ENCODE measurements at places on chromosomes 5 and 9.
A peak's percentile ranks its signal among the peaks of the same experiment; 100 is the strongest.

GRCh38 chr9:127393645-127394044 lies 3.3 kb upstream of the SLC2A8 start:
- DNase-seq = no peak

- DNase-seq = no peak
These were observed 12.9 kb downstream of the NIM1K start for GRCh38 chr5:43204958-43205357.

- DNase-seq = no peak
These were observed 202.7 kb upstream of the NR3C1 start for GRCh38 chr5:143606043-143606752.

DNA sequence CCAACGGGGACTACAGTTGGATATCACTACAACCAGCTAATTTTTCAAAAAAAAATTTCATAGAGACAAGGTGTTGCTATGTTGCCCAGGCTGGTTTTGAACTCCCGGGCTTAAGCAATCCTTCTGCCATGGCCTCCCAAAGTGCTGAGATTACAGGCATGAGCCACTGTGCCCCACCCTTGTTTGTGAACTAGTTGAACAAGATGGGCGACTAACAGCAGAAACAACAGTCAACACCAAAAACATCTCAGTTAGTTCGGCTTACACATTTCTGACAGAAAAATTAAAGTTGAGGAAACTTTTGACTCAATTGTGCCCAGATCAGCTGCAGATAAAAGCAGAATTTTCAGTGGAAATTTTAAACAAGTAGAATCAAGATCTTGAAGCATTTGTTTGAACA lies 470.1 kb downstream of the TLE4 start:
- DNase-seq = no peak

GRCh38 chr9:84731696-84732095 lies 62.2 kb downstream of the NTRK2 start:
- no peak for DNase-seq

- no peak for DNase-seq
These were observed 628.8 kb downstream of the NR2F1-AS1 start for GRCh38 chr5:92952243-92952642.

DNA sequence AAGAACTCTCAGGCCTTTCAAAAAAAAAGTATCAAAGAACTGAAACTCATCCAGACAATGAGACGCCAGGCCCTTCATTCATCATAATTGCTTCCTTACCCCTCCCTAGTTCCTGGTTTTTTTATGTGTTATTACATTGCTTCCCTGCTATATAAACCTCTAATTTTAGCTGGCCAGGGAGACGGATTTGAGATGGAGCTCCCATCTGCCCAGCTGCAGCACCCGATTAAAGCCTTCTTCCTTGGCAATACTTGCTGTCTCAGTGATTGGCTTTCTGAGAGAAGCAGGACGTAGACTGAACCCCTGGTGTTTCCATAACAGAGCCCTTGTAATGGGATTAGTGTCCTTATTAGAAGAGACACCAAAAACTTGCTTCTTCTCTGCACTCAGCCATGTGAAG lies 62.4 kb downstream of the BARX1 start:
- no peak for DNase-seq

DNA sequence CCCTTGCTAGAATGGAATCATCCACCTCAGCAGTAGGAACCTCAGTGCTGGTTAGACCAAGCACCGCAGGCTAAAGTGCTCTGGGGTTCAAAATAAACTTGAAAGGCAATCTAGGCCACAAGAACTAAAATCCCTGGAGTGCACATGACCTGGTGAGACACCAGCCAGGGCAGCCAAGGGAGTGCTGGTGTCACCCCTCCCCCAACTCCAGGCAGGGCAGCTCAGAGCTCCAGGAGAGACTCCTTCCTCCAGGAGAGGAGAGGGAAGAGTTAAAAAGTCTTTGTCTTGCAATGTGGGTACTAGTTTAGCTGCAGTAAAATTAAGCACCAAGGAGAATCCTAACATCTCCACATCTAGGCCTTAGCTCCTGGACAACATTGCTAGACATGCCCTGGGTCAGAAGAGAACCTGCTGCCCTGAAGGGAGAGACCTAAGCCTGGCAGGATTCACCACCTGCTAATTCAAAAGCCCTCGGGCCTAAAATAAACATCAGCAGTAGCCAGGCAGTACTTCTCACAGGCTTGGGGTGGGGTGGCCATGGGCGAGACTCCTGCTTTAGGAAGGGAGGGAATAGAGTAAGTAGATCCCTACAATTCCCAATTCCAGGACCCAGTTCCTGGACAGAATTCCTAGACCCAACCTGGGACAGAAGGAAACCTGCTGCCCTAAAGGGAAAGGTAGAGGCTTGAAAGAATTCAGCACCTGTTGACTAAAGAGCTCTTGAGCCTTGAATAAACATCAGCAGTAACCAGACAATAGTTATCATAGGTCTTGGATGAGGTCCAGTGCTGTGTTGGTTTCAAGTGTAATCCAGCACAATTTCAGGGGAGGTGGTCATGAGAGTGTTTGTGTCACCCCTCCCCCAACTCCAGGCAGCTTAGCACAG lies 25.8 kb downstream of the UGT3A2 start:
- no peak for DNase-seq

DNA sequence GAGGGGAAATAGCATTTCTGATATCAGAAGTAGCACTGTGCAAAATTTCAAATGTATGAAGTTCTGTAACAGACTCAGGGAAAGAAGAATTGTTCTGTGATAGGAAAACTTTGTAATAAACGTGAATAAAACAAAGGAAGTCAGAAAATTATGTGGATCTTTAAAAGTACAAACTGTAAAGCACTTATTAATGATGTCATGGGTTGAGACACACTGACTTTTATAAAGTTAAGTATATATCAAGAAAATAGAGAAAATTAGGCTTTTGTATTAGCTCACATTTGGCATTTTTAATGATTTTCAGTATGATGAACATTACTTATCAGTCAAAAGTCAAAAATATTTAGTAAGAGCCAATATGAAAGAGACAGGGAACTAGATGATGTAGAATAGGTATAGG lies 1081.7 kb upstream of the EDIL3 start:
- DNase-seq = no peak

- DNase-seq = no peak
These were observed 89.3 kb upstream of the TNC start for GRCh38 chr9:115207003-115207836.

- no peak for DNase-seq
These were observed 439.5 kb upstream of the CD180 start for GRCh38 chr5:67636091-67636490.

GRCh38 chr9:38467404-38467803 lies 43.1 kb upstream of the IGFBPL1 start:
- no peak for DNase-seq

DNA sequence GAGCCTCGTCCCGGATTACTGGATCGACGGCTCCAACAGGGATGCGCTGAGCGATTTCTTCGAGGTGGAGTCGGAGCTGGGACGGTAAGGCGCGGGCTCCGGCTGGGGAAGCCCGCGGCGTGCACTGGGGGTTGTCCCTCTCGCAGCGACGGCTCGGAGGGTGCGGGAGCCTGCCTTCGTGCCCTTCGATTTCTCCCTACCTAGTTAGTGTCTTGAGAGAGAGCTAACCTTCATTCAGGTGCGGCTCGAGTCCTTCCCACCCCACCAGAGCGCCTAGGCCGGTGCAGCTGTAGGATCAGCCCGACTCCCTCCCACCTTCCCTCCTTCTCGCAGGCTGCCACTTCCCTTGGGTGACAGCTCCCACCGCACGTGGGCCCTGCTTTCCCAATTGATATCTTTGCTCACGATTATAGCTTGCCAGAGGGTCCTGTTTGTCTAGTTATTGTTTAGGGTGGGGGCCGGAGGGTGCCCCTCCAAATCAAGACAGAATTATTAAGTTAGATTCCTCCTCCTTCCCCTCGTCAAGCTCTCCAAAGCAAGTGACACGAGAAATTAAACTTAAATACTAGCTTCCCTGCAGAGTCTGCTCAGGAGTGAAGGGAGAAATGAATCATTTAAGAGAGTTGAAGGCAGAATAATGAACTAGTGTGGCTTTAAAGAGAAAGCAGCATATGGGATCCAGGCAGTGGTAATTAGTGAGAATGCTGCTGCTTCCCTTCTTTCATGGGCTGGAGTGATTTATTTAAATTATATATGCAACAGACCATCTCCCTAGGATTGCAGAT lies 569 bp downstream of the CAMK4 start:
- DNase-seq = no peak

DNA sequence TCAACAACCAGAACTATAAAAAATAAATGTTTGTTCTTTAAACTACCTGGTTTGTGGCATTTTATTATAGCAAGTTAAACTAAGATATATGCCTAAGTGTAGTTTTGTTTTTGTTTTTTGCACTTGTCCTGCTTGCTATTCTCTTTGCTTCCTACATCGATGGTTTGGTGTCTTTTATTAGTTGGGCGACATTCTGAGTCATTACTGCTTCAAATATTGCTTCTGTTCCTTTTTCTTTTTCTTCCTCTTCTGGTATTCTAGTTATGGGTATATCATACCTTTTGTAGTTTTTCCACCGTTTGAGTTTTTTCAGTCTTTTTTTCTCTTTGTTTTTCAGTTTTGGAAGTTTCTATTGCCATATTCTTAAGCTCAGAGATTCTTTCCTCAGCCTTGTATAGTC lies 86.9 kb downstream of the MACIR start:
- no peak for DNase-seq

GRCh38 chr5:119274030-119274766 lies 81.6 kb upstream of the TNFAIP8 start:
- DNase-seq = peak; percentile 66

GRCh38 chr5:14062178-14062577 lies 81.0 kb upstream of the TRIO start:
- no peak for DNase-seq

GRCh38 chr9:109269081-109269480 lies 51.8 kb downstream of the EPB41L4B start:
- no peak for DNase-seq

DNA sequence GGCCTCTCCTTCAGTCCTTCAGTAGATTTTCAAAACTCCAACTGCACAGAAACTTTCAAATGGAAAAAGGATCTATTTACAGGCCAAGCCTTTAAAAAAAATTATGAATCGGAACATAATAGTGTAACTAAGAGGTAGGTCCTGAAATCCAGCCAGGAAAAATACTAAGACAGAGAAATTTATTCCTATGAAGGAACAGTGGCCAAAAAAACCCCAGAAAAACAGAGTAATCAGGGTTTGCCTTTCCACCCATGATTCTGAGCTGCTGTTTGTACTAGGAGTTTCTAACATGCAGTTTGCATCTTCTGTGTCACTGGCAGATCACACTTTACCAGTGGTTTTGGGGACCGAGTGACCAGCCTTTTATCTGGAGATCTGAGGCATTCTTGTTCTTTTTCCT lies 93.1 kb upstream of the TMED7 start:
- DNase-seq = no peak

- DNase-seq = no peak
These were observed 30.2 kb upstream of the SLC9A3 start for GRCh38 chr5:554284-554988.

DNA sequence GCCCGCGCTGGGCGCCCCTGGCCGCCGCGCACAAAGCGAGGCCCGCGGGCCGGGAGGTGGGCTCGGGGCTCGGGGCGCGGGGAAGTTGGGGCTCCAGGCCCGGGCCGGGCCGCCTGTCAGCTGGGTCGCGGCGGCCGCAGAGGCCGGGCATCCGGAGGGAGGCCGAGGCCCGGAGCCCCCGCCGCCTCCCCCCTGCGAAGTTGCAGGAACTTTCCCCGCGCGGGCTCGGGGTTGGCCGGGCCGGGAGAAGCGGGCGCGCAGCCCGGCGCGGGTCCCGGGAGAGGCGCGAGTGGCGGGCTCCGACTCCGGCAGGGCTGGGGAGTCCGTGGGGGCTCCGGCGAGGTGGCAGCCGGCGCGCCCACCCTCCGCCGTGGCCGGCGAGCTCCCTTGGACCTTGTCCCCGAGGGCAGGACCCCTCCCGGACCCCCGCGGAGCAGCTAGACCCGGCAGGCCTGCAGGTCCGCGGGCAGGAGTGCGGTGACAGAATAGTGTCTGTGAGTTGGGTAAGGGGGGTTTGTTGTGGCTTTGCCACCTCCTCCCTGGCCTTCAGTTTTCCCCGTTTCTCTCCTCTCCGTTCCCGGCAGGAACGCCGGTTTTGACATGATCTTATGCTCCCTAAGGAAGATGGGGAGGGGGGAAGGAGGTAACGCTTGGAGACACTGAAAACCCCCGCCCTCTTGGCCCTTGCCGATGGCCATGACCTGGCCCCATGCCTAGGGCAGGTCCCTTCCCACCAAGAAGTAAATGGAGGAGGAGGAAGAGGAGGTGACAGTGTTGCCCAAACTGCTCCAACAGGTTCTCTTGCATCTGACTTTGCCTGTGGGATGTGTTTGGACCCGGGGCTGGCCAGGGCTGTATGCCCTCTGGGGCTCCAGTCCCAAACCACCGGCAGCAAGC lies 942 bp downstream of the PHF2 start:
- peak; percentile 82 for DNase-seq

- no peak for DNase-seq
These were observed 924.8 kb upstream of the PTPRD start for GRCh38 chr9:11537566-11537965.

DNA sequence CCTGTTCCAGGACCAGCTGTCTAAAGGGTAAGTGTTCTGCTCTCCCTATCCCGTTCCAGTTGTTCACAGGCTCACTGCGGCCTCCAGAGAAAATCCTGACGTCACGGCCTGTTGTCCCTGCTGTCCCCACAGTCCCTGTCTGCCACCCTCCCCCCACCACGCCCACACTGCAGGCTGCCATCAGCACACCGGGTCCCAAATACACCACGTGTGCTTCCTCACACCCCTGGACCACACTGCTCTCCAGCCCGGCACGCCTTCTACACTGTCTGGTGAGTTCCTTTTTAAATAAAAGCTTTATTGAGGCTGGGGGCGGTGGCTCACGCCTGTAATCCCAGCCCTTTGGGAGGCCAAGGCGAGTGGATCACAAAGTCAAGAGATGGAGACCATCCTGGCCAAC lies 88.3 kb upstream of the RUFY1 start:
- no peak for DNase-seq

DNA sequence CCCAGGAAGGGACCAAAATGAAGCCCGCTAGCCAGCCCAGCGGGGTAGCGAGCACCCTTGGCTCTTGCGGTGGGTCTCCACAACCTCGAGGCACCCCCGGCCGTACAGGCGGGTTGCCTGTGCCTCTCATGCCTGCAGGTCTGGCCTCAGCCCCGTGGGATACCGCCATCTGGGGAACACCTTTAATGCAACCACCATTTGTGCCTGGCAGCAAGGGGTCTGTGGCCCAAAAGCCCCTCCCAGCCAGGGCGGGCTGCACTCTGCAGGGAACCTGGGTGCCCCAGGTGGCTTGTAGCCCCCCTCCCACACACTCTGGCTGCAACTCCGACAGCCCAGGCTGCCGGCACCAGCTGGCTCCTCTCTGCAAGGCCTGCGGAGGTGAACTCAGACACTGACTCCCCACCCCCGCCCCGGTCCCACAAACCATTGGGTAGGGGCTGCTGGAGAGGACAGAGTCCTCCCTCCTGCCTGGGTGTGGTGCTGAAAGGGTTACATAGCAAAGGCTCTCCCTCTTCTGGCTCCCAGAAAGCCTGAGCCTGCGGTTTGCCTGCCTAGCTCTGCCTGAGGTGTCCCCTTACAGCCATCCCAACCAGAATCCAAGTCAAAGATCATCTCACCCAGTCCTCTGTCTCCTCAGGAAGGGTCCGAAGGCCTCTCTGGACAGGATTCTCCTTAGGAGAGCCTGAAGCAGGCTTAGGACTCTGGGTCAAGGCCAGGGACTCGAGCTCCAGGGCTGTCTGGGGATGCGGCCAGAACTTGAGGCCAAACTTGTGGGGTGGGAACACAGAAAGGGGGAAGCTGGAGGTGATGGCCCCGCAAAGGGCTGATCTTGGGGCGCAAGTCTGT lies 109.4 kb downstream of the PSD2 start:
- DNase-seq = no peak

Measured in T47D (cell line).